Kidney capillary endothelial cell (primary cell): ENCODE measurements at places on chromosomes 4 and X.

DNA sequence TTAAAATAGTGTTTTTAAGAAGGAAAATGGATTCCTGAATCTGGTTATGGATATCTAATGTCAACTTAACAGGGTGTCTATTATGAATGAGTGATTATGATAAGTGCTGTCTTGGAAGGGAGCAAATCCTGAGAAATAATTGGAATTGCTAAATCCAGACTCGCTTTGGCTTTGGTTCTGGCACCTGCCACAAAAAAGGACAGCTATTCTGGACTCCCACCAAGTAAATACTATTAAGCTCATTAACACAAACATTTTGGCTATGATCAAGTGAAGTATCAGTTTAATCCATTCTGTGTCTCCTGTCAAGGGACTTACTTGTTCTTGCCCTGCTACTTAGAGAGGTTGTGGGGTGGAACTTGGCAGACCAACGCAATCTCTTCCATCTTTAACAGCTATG lies 403.7 kb downstream of the CENPC start:
- DNase-seq, result no peak

DNA sequence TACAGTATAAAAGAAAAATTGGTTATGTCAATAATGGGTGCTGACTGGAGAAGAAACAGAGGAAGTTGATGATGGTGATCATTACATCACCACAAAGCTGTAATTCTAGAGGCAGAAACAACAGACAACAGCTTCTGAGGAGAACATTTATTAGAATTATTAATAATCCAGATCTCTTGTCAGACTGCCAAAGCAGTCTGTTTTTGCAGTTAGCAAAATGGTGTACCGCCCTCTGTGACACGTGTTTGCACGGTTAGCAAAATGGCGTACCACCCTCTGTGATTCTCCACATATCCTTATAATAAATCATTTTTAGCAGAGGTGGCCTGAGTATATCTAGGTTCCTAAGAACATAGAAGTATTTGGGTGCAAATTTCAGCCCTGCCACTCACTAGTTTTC lies 154.0 kb upstream of the TENT5D start:
- no peak for DNase-seq

DNA sequence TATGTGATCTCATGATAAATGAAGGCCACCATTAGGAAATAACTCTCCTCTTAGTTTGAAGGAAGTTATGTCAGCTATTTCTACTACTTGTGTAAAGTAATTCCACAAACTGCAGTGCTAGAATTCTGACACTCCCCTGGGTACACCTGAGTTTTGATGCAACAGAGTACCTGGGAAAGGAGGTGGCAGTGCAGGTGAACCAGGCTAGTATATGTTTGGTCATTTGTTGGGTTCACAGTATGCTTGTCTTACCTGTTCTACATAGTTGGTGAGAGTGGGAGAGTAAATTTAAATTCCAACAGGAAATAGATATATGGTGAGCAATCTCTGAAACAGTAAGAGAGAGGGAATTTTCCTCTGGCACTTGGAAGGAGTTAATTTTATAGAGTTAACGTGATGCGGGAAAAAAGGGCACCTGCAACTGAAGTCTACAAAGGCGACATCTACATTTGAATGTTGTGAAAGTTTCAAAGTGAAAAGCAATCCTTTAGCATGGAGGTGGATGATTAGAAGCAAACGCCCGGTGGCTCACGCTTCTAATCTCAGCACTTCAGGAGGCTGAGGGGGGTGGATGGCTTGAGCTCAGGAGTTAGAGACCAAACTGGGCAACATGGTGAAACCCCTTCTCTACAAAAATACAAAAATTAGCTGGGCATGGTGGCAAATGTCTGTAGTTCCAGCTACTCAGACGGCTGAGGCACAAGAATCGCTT lies 8.3 kb upstream of the SLC10A6 start:
- DNase-seq, result no peak

- no peak for DNase-seq
Measured at GRCh38 chr4:11783588-11783987, 354.9 kb upstream of the HS3ST1 start.

DNA sequence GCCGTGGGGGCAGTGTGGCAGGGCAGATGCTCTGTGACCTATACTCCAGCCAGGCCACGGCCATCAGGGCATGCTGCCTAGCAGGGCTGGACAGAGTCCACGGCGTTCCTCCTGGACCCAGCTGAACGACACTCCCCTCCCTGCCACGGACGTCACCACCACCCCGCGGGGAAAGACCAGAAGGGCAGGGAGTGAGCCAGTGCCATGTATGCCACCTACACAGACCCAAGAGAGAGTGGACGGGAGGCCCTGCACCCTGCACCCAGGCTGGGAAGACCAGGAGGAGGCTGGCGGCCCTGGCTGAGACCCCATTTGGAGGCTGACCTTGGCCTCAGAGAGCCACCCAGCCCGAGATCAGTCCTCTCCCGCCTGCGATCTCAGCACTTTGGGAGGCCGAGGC lies 101.9 kb downstream of the FAM53A start:
- DNase-seq, result no peak

DNA sequence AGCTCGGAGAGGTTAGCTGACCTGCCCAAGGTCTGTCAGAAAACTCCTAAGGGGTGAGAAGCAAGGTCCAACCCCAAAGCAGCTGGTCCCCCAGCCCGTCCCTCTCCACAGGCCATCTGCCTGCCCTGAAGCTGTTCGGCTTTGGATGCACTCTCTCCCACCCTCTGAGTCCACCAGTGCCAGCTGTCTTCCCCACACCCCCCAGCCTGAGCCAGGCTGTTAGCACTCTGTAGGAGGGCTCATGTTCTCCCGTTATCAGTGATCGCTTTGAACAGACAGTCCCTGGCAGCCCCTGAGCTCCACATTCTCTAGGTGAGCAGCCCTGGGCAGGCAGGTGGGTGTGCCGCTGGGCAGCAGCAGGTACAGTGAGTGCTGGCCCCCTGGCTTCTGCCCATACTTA lies 16.0 kb downstream of the ZNF185 start:
- DNase-seq, result no peak

- no peak for DNase-seq
Measured at GRCh38 chrX:65874765-65875164, 165.1 kb downstream of the VSIG4 start.

GRCh38 chrX:48918643-48919340 lies at the start of gene PIM2:
PIM2 (minus strand) TSS chrX:48919024; CDS start chrX:48918834, 190 bp downstream.
- DNase-seq, result peak; percentile 60

DNA sequence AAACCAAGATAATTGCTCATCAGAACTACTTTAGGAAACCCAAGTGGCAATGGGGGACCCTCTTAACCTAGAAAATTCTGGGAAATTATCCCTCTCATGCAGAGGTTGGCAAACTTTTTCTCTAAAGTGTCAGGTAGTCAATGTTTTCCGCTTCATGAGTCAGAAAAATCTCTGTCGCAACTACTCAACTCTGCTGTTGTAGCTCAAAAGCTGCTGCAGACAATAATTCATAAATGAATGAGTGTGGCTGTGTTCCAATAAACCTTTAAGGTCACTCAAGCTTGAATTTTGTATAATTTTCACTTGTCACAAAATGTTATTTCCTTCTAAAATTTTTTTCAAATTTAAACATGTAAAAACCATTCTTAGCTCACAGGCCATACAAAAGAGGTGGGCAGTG lies 193.4 kb upstream of the MID1 start:
- no peak for DNase-seq

GRCh38 chr4:159016593-159017024 lies 86.3 kb upstream of the RAPGEF2 start:
- DNase-seq, result no peak

DNA sequence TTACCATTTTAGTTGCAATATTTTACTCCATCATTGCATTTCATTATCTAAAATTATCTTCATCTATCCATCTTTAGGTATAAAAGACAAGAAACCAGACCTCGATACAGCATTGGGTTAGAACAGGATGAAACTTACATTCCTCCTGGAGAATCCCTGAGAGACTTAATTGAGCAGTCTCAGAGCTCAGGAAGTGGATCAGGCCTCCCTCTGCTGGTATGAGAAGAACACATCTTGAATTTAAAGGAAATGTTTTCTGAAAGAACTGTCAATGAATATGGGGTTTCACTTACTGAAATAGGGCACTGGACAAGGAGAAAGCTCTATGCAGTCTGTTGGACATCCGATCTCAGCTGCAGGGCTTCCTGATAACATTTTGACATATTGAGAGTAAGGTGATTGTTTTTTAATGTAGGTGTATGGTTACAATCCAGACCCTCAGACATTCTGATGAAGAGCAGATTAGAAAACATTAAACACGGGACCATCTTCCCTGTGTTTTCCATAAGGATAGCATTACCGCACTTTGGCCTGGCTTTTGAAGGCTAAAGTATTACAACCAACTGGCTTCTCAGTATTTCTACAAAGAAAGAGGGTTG lies 367.2 kb downstream of the BMPR1B start:
- peak; percentile 59 for DNase-seq

- DNase-seq, result no peak
Measured at GRCh38 chrX:38937400-38937799, 136.1 kb downstream of the MID1IP1 start.

DNA sequence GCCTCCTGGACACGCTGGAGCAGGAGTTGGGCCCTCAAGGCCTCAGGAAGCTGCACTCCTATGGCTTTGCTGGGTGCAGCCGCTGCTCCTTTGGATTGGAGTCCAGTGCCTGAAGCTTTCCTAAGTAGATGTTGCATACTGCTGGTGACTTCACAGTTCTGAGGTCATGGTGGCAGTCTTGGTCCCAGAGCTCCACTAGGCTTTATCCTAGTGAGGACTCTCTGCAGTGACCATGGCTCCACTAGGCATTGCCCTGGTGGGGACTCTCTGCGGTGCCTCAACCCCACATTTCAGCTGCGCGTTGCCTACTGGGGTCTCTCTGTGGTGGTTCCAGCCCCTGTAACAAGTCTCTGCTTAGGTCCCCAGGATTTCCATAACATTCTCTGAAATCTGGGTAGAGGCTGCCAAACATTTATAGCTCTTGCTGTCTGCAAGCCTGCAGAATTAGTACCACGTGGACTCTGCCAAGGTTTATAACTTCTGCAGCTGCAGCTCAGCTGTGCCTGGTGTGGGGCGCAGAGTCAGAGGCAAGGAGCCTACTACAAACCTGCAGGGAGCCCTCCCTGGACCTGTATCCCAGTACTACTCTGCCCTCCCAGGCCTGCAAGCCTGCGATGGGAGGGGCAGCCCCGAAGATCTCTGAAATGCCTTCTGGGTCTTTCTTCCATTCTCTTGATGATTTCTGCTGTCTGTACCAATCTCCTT lies 46.0 kb upstream of the NFKB1 start:
- DNase-seq, result no peak

- DNase-seq, result peak; percentile 81
Measured at GRCh38 chr4:76744241-76744921, 153.6 kb downstream of the SOWAHB start.

DNA sequence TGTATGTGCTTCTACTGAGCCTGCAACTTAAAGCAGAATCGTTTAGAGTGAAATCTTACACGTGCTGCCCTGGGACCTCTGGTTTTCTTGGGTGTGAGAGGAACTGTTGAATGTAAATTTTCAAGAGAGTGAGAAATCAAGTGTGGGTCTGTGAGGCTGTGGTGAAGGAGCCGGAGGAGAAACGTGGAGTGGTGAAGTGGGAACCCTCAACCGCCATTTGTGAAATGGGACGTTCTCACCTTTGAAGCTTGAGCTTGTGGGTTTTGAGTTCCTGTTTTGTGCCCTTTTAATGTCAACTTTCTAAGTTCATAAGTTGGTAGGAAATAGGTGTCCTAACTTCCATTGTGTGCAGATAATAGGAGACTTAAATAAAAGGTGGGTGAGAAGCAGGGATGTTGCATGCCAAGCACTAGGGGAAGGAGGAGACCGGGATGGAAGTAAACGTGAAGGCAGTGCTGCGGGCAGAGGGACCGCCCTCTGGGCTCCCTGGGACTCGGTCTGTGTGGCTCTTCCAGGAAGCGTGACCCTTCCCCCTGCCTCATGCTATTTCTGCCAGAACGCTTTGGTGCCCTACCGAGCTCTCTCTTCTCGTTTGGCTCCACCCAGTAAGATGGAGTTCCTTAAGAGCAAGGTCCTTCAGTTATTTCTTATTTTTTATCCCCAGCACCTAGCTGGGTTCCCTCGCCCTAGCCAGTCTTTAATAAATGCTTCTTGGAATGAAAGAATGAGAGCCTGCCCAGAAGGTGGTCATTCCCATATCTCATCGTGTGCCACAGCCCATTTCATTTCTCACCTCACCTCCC lies 56.0 kb downstream of the TMEM131L start:
- DNase-seq, result no peak

DNA sequence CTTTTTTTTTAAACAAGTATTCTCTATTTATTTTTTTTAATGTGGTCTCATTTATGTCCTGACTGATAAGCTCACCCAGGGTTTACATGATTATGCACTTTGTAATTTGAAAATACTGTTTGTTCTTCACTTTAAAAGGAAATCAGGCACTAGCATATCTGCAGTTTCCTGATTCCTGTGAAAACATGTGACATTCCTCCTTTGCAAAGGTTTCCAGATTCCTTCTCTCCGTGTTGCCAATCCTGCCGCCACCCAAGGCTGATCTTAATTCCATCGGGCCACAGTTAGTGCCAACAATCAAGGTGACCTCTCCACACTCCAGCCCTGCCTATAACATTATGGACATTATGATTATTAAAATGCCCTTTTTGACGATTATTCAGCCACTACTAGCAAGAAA lies 225.4 kb downstream of the PCDH7 start:
- DNase-seq, result no peak

DNA sequence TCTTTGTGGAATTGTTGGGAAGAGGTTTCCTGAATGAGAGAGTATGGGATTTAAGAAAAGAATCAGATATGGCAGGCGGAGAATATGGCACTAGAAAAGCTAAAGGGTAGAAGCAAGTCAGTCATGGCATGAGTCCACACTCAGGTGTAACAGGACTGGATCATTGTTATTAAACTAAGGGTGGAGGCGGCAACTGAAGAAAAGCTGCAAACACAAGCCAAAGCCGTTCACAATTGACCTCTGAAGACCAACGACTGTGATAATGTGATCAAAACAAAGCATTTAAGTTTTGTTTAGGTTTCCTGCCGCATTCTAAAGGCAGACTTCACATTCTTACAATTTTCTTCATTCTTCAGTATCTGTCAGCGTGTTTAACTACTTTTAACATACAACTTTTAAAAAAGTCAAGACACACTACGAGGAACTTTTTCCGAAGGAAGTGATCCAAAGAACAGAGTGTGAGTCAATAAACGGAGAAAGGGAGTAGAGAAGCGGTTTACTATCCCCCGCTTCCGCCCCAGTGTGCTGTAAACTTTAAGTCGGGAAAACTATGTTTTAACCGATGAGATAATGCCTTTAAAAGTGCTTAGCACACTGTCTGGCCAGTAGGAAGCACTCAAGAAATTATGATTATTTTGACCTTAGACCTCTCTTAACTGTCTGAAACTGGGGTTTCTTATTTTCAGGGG lies 909 bp upstream of the SLAIN2 start:
- peak; percentile 1 for DNase-seq

- no peak for DNase-seq
Measured at GRCh38 chr4:121655320-121656268, 41.2 kb downstream of the ANXA5 start.

DNA sequence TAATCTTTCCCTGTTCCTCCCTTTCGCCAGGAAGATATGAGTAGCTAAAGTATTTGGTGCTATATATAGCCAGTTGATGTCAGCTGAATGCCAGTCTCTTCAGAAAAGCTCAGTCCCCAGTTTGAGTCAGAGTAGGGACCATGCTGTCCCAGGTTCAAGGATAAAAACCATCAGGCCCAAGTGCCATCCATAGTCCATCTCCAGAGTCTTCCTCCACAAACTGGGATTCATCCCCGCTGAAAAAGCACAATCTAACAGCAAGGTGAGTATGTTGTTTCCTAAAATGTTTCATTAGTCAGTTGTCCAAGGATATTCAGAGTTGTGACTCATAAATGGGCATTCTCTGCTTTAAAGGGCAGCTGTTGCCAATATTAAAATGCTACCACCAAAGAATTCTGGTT lies at the start of gene MYOZ2:
Gene MYOZ2, plus strand, starts transcription at position 112 of the 401 bp plus-strand sequence. CDS start 694 bp downstream, outside the sequence.
- DNase-seq, result peak; percentile 50

- no peak for DNase-seq
Measured at GRCh38 chr4:154126276-154126675, 337.4 kb upstream of the SFRP2 start.
